WTC11 (cell line): ENCODE measurements at places on chromosomes 3 and 15.

GRCh38 chr3:98730886-98731537, 32.1 kb upstream of the ST3GAL6 start:
- DNase-seq, result no peak

DNA sequence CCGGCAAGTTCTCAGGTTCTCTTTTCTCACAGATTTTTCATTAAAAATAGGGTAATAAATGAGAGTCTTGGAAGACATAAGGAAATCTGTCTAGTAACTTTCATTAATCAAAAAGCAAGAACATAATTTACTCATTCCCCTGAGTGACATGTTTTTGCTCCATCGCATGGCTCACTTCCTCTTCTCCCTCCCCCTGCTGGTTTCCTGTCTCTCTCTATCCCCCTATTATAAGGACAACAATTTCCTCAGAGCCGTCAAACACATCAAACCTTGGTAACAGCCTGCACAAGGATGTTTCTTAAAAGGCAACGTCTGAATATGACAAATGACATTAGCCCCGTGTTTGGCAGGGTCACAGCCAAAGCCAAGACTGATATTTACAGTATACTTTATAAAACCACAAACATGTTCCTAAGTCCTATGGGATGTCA, 1149.6 kb downstream of the IGSF11 start:
- no peak for DNase-seq

- no peak for DNase-seq
These were observed 36.5 kb upstream of the NPHP3 start for GRCh38 chr3:132758740-132759139.

- no peak for DNase-seq
These were observed 66.5 kb upstream of the TBL1XR1 start for GRCh38 chr3:177263615-177264368.

GRCh38 chr3:24101676-24102168, 156.6 kb downstream of the NR1D2 start:
- DNase-seq, result no peak
